Epithelial cell of proximal tubule (primary cell): ENCODE measurements at places on chromosomes 2 and 18.

DNA sequence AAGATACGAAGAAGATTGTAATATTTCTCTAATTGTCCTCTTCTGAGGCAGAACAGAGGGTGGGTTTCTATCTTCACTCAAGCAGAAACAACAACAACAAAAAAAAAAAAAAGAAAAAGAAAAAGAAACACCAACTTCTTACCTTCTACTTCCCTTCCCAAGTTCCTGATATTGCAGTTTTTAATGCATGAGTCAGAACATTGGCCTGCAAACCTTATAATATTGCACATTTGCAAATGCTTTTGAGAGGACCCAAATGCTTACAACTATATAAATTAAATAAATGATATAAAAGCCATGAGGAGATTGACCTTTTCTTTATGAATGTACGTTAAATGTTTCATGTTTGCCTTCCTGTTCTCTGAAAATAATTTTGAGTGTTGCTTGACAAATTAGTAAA lies 37.3 kb downstream of the PAX3 start:
- DNase-seq: no peak

DNA sequence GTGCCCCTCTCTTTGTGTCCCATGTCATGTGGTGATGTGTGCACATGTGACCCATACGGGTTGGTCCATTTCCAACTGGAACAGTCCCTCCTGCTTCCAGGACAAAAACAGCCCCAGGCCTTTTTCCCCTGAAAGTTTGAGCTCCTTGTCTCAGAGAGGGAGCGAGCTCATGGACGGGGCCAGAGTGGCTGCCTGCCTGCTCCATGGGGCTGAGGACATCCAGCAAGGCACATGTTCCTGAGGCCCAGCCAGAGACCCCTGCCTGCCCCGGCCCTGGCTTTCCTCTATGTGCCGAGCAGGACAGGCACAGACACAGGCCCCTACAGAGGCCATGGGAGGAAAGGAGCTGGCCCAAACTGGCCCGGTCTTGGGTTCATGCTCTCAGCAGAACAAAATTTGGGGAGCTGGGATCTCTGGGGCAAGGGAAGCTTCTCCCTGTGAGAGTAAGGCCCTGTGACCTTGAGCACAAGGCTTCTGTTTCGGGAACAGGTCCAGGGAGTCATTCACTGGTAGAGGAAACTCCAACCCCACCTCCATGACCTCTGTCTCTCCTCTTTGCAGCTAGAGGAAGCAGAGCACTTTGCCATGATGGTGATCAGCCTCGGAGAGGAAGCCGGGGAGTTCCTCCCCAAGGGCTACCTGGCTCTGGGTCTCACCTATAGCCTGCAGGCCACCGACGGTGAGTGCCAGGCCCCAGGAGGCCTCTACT lies 105.8 kb upstream of the MCFD2 start:
- DNase-seq: no peak

DNA sequence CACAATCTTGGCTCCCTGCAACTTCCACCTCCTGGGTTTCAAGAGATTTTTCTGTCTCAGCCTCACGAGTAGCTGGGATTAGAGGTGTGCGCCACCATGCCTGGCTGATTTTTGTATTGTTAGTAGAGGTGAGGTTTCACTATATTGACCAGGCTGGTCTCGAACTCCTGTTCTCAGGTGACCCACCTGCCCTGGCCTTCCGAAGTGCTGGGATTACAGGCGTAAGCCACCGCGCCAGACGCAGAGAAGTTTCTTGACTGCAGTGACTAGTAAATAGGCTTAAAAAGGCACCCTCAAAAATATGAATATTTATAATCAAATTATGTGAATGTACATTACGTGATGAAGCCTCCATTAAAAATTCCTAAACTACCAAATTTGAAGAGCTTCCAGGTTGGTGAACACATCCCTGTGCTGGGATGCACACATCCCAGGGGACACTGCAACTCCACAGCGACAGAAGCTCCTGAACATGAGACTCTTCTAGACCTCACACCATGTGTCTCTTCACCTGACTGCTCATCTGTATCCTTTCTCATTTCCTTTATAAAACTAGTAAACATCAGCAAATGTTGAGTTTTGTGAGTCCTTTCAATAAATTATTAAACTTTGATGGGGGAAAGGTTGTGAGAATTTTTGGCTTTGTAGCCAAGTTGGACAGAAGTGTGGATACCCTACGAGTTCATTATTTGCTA lies 203.3 kb upstream of the SPOPL start:
- DNase-seq: no peak

DNA sequence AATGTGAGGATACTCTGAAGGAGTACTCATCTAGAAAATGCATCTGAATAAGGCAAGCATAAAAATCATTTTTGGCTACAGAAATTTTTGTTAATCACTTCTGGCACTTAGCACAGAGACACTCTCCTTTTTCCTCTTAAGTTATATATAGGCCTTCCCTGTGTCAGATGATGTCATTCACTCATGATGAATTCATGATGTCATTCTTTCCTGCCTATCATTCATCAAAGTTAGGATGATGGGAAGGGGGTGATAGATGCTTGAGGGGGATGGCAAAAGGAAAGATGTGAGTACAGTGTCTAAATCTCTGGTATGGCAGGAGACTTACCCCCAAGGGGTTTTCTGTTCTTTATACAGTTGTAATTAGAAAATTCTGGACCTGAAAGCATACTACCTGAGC lies 42.0 kb downstream of the MAP3K20 start:
- no peak for DNase-seq

DNA sequence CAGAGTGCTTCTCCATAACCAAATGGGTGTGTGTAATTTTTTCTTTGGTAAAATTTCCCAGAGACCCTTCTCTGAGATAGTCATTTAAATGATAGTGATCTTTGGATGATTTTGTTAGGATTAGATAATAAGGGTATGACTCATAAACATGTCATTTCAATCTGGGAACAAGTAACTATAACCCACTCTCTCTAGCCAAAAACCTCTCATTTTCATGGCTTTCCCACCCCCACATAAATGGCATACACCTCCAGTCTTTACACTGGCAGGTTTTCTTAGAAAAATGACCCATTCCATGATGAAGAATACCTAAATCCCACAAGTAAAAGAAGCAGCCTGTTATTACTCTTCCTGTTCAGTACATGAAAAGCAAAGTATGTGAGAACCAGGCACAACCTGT lies 572.0 kb upstream of the ZEB2 start:
- DNase-seq: no peak

DNA sequence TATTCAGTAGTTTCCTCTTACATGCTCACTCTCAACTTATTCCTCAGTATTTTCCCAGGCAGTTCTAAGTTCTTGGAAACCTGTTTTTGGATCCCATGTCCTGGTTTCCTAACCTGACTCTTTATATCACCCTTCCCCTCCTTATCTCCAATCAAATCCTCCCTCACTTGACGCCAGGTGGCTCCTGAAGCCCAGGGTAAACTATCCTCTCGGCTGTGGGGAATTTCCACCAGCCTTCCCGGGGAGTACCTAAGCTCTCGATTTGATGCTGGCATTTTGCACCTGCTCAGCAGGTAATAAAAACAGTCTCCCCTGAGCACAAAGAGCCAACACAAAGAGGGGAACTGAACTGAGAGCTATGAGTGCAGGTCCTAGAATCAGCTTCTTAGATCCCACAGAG lies 538.0 kb downstream of the SLC4A3 start:
- no peak for DNase-seq

GRCh38 chr2:235832941-235833340 lies 335.2 kb downstream of the GBX2 start:
- no peak for DNase-seq

- no peak for DNase-seq
These were observed 165.6 kb downstream of the SMAD7 start for GRCh38 chr18:48785091-48785614.

DNA sequence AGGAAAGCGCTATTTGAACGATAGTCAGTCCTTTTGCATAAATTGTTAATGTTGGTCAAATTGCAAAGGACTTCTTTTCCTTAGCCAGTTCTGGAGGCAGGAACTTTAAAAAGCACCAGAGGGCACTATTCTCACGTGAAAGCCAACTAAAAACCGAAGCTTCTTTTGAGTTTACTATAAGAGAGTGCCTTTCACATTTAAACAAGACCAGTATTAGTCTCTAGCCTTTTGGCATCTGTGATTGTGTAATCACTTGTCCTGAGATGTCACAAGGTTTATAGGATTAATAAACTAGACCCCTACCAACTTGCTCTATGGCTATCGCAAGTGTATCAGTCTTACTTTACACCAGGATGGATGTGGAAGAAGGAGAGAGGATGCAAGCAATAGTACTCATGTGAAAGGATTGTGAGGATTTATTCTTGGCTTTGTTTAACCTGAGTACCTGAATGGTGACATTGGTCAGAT lies 14.4 kb upstream of the STAT4 start:
- no peak for DNase-seq

DNA sequence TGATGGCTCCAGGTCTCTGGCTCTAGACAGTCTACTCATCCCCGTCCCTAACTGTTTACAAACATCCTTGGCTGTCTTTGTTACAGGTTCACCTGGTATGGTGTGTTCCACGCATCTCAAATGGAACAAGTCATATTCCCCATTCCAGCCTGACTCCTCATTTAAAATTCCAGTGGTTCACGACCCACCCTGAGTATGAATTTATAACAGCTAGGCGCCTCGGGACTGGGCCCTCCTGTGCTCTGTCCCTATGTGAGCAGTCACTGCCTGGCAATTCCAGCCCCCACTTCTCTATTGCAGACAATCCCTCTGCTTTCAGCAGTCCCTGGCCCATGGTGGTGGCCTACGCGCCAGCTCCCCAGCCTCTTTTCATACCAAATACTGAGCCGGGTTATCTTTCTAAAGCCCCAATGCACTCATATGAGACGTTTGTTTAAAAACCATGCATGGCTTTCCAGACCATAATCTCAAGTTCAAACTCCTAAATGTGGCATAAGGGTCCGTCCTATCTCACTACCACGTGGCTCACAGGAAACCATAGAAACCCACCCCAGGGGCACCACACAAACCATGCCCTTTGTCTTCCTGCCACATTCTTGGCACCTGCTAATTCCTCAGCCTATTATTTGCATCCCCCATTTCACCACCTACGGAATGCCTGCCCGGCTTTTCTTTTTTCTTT lies 1.6 kb downstream of the SERPINB8 start:
- no peak for DNase-seq

DNA sequence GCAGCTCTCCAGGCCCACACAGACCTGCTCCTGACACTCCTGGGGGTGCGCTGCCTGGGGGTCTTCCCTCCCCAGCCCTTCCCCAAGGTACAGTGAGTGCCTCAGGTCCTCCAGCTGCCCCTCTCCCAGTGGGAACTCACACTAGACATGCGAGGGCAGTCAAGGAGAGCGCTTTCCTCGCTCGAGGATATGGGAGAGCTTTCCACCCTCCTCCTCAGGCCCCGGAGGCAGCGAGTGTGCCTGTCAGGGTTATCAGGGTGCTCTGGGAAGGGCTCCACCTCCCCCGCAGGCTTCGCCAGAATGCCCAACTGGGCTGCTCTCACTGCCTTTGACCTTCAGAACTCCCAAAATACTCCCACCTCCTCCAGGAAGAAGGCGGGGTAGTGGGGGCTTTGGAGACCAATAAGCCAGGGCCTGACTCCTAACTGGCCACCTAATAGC lies 85.7 kb upstream of the LAPTM4A start:
- no peak for DNase-seq

DNA sequence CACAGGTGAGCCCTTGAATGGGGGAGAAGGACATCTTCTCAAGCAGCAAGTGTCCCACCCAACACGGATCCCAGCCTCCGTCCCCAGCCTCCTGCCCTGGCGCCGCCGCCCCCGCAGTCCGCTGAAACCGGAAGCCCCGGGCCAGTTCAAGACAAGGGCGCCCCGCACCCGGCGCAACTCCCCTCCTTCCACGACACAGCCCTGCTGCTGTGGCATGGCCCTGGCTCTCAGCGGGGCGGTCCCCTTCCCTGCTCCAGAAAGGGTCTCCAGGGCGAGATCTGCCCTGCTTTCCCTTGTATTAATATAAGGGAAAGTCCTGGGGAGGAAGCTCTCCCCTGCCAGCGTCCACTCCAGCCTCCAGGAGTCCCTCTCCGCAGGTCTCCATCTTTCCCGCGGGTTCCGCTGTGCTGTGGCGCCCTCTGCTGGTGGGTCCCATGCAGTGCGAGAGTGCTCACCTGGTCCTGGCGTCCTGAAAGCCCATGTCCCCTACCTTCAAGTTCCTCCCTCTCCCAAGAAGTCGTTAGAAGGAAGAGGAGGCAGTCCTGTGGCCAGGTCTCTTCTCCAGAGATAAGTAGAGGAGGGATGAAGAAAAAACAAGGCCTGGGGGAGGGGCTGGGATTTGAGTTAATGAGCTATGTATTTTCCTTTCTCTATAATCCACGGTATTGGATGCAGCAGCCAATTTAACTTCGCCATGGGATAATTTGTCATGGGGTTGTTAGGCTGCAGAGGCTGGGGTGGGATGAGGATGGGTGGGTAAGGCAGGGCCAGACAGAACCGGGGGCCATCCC lies 176.0 kb downstream of the SMAD2 start:
- no peak for DNase-seq
